ENCODE measurements at places on chromosomes 5 and 9.

- DNase-seq = peak; percentile 52
Measured at GRCh38 chr9:76302947-76303550, 91.2 kb downstream of the RFK start.

DNA sequence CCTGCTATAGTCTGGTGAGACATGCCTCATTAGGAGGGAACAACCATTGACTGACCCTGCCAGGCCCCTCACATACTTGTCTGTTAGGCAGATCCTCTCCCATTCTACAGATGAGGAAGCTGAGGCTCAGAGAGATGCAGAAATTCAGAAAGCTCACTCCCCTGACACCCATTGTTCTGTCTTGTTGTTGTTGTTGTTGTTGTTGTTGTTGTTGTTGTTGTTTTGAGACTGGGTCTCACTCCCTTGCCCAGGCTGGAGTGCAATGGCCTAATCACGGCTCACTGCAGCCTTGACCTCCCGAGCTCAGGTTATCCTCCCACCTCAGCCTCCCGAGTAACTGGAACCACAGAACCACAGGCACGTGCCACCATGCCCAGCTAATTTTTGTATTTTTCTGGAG lies 13.1 kb upstream of the CFAP157 start:
- no peak for DNase-seq

DNA sequence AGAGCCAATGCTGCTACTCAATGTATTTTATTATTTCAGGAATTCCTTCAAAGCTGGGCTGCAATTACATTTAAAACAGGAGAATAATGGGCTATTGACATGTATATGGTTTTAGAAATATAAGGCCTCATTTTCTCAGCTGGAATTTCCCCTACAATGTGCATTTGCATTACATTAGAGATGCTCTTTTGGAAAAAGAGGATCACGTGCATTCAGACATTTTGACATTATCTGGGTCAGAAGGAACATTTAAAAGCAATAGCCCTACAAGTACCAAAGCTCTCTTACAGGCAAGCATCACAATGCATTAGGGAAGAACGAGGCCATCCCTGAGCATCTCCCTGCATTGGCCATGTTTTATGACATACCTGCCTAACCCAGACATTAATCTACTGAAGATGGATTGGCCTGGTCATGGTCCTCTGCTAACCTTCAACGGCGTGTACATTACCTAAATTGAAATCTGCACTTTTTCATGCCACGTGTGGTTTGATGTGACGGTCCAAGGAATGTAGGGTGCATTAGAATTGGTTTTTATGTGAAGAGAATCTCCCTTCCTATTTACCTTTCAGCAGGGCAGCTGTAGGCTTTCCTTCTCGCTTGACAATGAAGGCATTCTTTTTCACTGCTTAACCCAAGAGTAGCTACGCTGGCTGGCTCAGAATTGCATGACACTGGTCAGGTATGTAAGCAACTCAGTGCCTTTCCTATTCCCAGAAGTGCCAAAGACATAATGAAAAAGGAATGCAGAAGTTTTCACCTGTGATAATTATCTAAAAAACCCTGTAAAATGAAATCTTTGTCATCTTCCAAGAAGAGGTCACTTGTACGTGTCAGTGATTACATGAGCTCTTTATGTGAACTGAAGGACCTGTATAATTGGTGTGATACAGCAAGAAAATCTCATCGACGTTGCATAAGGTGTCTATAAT lies 212.3 kb upstream of the MPDZ start:
- no peak for DNase-seq

- DNase-seq = no peak
Measured at GRCh38 chr5:21173526-21173925, 1185.5 kb upstream of the CDH18 start.

GRCh38 chr9:99592834-99593574 lies 228.7 kb upstream of the NR4A3 start:
- no peak for DNase-seq

DNA sequence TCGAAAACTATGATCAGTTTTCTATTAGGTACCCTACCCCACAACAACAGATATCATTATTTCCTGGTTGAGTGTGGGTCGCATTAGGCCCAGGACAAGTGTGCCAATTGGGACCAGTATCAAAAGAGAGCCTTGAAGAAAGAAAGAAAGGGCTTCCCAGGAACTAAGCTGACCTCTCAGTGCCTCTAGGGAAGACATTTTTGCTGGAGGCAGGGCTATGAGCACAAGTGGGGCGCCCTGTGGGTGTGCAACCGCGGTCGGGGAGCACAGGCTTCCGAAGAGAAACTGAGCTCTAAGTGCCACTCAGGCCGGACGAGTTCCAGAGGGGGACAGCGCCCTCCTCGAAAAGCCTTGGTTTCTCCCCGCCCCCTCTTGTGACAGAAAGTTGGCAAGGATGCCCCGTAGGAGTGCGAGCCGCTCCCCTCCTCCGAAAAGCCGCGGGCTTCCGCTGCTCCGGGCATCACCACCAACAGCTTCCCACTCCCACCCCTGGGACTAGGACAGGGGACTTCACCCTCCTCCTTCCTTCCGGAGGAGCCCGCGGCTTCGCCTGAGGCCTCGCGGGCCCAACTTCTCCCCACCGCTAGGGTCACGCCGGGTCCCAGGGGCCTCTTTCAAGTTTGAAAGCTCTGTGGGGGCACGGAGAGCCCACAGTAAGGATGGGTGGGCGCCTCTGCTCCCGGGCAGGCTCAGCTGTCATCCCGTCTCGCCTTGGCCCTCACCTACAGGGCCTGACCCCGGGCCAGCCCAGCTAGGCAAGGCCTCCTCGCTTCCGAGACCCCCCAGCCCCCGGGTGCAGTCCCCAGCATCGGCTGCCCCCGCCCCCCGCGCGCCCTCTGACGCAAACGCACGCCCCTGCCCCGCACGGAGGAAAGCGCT lies 2.0 kb downstream of the NR2F1-AS1 start:
- peak; percentile 16 for DNase-seq

DNA sequence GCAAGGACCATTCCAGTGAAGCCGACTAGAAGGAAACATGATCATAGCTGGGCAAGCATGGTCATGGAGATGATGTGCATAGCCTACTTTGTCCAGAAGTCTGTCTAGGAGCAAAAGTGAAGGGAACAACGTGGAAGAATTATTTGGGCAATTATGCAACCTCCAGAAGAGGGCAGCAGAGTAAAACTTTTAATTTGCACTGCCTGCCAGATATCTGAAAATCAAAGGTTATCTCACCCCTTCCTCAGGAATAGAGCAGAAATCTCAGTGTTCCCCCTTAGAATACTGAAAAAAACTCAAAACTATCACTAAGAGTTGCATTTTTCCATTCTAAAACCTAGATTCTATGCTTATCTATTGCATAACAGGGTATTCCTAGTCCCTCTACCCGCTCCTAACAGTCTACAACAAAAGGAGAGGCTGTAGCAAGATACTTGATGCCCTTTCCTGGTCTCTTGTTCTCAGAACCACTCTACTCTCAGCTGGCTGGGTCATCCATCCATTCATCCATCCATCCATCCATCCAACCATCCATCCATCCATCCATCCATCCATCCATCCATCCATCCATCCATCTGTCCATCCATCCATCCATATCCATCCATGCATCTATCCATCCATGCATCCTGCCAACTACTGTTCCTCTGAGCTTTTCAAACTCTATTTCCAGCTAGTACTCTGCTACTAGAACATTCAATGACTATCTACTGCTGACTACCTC lies 8.4 kb upstream of the SETD9 start:
- DNase-seq = peak; percentile 40

- DNase-seq = no peak
Measured at GRCh38 chr9:112378328-112379176, 1.4 kb upstream of the HSDL2 start.

GRCh38 chr5:60395712-60396329 lies 304.1 kb downstream of the DEPDC1B start:
- no peak for DNase-seq

DNA sequence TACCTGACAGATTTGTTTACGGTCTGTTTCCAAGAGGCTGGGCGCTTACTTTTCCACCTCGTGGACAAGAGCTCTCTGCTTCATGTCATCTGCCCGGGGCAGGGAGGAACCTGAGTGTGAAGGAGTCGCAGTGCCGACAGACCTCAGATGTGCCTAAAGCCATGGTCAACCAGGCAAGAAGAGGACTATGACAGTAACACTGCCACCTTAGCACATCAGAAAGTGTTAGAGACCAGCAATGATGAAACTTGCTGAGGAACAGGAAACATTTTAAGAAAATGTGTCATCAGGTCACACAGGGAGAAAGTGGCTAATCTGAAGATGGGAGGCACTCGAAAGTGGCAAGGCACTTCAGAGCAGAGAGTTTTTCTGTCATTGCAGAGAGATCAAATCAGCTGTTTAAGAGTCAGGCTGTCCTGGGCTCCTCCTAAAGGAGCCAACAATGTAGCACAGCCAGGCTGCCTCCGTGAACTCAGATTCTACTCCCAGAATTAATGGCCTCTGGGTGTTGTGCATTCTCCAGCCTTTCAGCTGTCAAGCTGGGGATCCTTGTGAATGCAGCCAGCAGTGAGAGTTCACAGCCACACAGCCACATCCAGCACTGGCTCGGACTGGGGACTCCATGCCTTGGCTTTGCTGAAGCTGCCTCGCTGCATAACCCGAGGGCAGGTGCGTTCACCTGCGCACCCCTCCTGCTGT lies 94.6 kb downstream of the RAPGEF1 start:
- no peak for DNase-seq

- DNase-seq = no peak
Measured at GRCh38 chr5:29262339-29263123, 1931.0 kb upstream of the CDH6 start.

GRCh38 chr9:32424616-32425015 lies 40.2 kb downstream of the ACO1 start:
- no peak for DNase-seq

GRCh38 chr9:71519098-71519696 lies 249.1 kb downstream of the CEMIP2 start:
- no peak for DNase-seq

DNA sequence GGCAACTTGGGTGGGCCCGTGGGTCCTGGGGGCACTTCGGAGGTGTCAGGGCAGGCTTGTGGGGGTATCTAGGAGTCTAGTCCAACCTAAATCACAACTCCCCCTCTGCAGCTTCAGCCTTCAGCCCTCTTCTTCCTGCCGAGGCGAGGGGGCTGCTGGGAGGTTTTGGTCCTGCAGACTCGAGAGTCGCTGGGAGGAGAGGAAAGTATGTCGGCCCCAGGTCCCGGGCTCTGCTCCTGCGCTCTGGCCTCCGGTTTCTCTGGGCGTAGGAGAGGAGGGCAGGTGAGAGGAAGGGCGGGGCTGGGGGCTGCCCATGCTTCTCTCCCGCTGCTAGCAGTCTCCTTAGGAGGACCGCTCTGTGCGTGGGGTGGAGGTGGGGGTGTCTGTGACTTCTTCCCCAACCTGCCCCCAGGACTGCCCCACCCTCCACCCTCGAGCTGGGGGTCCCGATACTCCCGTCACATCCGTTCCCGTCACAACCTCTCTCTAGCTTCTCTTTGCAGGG lies 139.8 kb upstream of the COL5A1 start:
- no peak for DNase-seq

- DNase-seq = no peak
Measured at GRCh38 chr9:98230789-98231188, 24.7 kb downstream of the TBC1D2 start.

- no peak for DNase-seq
Measured at GRCh38 chr9:15468145-15468544, 42.6 kb downstream of the PSIP1 start.

DNA sequence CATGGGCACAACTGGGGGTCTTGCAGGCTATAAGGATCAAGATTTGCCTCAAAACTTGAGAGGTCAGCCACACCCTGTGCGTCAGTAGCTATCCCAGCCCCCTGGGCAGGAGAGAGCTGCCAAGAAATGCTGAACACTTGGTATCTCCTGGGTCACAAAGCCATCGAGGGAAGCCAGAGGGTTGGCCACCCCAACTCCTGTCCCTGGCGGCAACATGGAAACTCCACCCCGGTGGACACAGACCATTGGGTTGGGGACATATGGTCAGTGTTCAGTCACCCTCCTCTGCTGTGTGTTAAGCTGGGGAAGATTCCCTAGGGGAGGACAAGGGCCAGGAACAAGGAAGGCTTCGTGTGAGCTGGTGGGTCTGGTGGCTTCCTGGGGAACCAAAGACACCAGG lies 140.6 kb downstream of the C5orf15 start:
- no peak for DNase-seq

DNA sequence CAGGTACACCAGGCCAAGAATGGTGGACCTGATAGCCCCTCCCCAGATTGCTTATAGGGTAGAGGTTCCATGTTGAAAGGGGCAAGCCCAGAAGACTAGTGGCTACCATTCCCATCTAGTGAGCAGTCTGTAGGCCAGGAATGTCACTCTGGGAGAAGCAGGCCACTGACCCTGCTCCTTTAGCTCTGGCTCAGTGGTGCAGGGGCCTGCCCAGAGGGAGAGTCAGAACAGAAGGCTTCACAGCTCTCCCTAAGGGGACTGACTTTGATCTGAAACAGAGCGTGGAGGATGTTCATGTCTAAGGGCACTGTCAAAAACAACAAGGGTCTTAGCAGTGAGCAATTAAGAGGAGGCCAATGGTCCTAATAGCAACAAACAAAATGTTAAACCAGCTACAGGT lies 81.7 kb downstream of the ZNF354C start:
- DNase-seq = no peak

DNA sequence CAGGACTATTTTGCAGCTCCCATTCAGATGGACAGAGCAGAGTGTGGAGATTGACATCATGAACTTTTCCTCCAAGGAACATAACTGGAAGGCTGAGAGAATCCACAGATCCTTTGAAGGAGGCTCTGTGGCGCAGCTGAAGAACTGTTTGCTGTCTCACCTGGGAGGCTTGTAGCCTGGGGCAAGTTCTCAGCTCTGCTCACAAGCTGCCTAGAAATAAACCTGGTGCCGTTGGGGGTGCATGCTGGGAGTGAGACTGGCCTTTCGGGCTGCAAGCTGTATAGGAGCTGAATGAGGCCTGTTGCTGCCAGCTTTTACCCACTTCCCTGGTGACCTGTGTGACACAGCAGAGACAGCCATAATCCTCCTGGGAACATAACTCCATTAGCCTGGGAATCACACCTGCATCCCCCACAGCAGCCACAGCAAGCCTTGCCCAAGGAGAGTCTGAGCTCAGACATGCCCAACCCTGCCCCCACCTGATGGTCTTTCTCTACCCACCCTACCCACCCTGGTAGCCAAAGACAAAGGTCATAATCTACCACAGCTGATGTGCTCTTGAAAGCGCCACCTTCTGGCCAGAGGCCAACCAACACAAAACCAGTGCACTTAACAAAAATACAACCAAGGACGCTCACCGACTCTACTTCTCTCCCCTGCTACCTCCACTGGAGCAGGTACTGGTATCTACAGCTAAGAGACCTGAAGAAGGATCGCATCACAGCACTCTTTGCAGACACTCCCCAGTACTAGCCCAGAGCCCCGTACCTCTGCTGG lies 205.1 kb upstream of the MRPS30 start:
- DNase-seq = no peak

GRCh38 chr9:93133681-93134014 lies 403 bp downstream of the NINJ1 start:
- DNase-seq = peak; percentile 84

- peak; percentile 83 for DNase-seq
Measured at GRCh38 chr9:123318202-123318601, 37.8 kb upstream of the CRB2 start.

DNA sequence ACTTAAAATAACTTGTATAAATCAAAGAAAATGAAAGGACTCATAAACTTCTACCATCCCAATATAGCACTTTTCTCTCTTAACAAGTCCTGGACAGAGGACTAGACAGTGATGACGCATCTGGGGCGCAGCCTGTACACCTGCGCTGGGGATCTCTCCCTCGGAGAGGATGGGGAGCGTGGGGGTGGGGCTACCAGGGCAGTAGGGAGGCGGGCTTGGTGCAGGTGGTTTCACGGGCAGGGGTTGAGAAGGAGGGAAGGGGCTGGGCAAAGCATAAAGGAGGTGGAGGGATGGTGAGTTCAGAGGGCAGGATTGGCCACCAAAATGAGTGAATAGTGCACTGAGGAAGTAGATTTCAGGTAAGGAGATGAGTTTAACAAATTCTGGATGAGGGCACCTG lies 41.1 kb downstream of the STC2 start:
- DNase-seq = no peak

Data from GM10248 (cell line).